ENCODE measurements at places on chromosomes 11 and 22. TPM values are rescaled to one million over a fixed set of nuclear protein-coding genes. Genes with fewer than 3 reads are reported as not detected.

DNA sequence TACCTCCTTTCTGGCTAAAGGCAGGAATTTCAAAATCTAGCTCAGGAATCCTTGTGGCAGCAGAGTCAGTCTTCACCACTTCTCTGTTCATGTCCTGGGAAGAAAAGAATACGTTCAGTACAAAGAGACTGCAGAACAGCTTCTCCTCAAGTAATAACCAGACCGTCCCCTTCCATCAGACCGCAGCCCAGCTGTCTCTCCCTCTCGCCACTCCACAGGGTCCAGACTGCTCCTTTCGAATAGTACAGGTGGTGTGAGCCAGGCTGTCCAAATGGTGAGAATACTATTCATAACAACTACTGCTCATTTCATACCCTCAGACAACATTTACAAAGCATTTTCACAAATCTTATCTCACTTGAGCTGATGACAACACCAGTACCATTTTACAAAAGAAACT is 857 bp downstream of the ZPR1 start:
- no peak for DNase-seq

DNA sequence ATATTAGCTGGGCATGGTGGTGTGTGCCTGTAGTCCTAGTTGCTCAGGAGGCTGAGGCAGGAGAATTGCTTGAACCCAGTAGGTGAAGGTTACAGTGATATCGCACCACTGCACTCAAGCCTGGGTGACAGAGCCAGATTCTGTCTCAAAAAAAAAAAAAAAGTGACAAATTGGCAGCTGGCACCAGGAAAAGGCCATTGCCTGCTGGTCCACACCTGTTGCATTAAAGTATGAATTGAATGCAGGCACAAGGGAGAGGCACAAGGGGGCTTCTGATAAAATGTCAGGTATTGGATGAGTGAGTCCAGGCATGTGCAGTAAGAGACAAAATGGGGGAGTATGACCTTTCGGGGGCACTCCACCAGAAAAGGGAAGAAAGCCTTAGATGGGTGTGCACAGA is 28.2 kb downstream of the ZNF70 start:
- no peak for DNase-seq

DNA sequence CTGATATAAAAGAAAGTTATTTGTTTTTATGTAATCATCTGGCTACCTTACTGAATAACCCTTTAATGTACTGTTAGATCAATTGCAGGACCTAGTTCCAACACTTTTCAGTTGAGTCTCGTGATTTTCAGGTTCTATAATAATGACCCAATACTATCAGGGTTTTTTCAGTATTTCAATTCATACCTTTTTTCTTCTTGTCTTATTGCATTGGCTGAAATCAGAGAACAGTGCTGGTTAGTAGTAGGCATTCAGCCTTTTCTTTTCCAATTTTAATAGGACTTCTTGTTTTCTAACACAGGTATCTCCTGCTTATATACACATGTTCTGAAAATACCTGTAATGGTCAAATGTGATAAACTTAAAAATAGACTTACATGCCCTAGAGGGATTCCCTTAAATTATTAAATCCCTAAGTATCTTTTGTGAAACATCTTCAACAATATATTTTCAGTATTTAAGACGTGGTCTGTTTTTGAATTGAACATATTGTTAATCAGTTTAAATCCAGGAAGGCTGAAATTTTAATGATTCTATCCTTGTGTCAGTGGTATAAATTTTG is 13.6 kb downstream of the ZC3H12C start:
- DNase-seq: no peak

DNA sequence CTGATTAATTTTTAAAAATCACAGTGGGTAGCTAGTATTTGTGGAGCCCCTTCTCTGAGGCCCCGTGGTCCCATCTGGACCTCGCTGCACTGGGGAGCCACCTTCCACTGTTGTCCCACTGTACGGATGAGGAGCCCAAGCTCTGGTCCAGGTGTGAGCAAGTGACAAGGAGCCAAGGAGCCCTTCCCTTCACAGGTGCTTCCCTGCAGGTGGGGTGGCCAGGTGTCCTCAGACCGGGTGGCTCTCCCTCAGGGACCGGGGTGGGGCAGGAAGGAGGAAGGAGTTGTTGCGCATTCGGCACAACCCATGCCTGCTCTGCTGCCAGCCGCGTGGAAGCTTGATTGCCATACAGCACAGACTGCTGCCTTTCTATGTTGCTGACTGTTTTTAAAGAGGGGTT is 10.4 kb upstream of the SEPTIN5 start:
- no peak for DNase-seq

DNA sequence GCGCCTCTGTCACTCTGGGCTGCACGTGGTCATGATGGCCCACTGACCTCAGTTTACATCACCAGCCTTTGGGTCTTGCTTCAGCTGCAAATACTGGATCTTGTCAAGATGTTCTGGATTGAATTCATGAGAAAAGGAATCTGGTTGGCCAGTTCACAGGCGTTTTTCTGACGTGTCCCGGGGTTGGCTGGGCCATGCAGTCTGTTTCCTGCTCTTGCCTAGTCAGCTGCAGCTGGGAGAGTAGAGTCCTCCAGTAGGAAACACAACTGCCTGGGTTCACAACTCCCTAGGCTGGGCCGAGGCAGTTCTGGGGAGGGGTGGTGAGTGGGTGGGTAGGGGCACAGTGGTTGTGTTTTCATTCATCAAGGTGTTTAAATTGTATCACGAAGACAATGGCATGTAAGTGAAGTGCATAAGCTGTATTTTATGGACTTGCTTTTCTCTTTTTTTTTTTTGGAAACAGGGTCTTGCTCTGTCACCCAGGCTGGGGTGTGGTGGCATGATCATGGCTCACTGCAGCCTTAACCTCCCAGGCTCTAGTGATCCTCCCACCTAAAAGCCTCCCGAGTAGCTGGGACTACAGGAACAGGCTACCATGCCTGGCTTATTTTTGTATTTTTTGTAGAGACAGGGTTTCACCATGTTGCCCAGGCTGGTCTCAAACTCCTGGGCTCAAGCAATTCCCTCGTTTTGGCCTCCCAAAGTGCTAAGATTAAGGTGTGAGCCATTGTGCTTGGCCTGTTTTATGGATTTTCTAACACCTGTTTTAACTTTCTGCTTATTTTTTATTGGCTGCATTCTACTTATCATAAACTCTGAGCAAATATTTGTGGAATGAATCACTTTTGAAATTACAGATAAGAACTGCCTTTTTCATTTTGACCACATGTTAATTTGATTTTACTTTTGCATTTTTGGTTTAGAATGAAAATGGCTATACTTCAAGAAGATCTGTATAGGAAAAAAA is 54.0 kb upstream of the PITPNB start:
- DNase-seq: no peak

DNA sequence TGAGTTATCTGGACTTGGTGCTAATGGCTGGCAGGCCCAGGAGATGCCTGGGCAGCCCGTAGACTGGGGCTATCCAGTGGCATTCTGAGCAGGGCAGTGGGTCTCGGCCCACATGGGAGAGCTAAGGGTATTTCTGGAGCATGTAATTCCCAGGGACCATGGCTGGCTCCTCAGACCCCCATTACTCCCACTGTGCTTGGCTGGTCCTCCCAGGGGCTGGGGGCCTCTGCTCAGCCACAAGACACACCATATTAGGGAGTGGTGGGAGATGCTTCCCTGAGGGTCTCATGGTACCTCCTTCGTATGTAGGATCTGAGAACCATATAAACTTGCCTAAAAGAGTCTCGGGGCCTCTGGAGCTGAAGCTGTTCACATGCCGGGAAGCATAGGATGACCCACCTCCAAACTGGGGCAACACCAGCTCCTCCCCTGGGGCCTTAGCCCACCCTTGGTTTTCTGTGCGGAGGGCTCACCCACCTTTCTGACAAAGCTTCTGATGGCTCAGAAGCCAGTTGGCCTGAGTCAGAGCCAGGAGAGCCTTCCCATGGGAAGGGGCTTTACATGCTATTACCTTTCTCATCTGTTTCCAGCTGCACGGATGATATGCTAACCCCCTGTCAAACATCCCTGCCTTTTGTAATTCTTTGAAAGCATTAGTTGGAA is 9.5 kb upstream of the FTH1 start:
- no peak for DNase-seq

DNA sequence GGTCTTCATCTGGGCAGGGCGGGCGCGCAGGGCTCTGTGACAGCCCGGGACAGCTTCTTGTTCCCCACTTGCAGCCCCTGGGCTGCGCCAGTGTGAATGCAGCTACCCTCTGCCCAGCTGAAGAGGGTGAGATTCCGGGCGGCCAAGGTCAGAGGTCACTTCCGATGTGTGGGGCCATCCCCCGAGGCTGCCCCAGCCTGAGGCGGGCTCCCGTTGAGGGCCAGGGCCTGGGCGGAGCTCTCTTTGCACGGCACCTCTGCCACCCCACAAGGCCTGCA is 23.9 kb downstream of the MOB2 start:
- DNase-seq: no peak

- DNase-seq: no peak
Measured at GRCh38 chr11:133778161-133778560, 67.2 kb downstream of the SPATA19 start.

GRCh38 chr22:20469110-20469868 is 26.3 kb downstream of the KLHL22 start:
- DNase-seq: no peak

DNA sequence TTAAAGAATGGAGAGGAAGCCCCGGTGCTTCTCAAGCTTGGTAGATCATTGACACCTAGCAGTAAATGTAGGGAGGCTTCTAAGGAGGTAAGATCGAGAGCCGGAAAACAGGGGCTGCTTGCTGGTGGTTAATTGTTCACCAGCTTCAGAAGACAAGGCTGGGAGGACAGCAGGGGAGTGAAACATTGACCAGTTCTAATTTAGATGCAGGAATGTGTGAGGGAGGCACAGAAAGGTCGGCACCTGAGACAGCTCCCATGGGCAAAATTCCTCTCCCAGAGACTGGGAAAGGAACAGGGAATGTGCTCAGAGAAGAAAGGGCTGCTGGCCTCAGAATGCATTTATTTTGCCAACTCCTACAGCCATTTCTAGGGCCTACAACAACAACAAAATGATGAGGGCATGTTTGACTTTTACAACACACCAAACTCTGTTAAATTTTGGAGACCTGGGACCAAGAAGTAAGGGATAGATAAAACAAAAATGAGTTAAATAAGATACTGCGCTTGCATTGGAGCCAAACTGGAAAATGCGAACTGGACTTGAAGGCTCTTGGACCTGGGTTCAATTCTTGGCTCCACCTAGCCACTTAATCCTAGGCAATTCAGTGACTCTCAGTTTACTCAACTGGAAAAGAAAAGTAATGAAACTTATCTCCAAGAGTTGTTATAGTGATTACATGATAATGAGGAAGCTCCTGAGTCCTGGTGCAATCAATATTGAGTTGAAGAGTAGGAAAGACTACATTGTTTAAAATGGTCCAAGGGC is 31.0 kb downstream of the FZD4 start:
- DNase-seq: no peak

- DNase-seq: no peak
Measured at GRCh38 chr11:103867481-103867880, 169.0 kb upstream of the DDI1 start.

Gene VSIG10L2
- 0.08 TPM for total RNA-seq

Gene PKNOX2
- 5.8 TPM for total RNA-seq

Gene SYCE3
- not detected for total RNA-seq

Gene OR51I1
- total RNA-seq: not detected

Gene RIC3
- total RNA-seq: 11.1 TPM

Gene INCENP
- total RNA-seq: 10.3 TPM

Gene TP53I11
- total RNA-seq: 47.4 TPM

Gene MS4A12
- total RNA-seq: not detected

Gene SC5D
- 18.0 TPM for total RNA-seq

Gene MEN1
- total RNA-seq: 8.6 TPM

Gene KRTAP5-8
- not detected for total RNA-seq

Measured in Right ventricle myocardium superior (tissue), 1 donor.